Astrocyte (in vitro differentiated cells and primary cell): ENCODE measurements at places on chromosomes 2 and 18. TPM values are rescaled to one million over a fixed set of nuclear protein-coding genes. Genes with fewer than 3 reads are reported as not detected.

Gene GALNT14
- total RNA-seq, result 2.1 and 2.9 TPM in 2 replicates

Gene DSC1
- 0.18 and 0.43 TPM in 2 replicates for total RNA-seq

Gene LYPD6
- total RNA-seq, result 1.1 and 1.4 TPM in 2 replicates

Gene TFPI
- 52.9 and 56.6 TPM in 2 replicates for total RNA-seq

Gene HTRA2
- 24.4 and 25.3 TPM in 2 replicates for total RNA-seq
